ENCODE measurements at places on chromosomes 13 and 19. TPM values are rescaled to one million over a fixed set of nuclear protein-coding genes. Genes with fewer than 3 reads are reported as not detected.

Gene SELENOV
- not detected for total RNA-seq

Gene IFNL1
- total RNA-seq = not detected

Gene RTBDN
- total RNA-seq = not detected

Gene RXFP2
- total RNA-seq = not detected

Gene ZNF253
- total RNA-seq = 32.4 TPM

Gene ZNF729
- not detected for total RNA-seq

Gene CEACAM1
- 38.3 TPM for total RNA-seq

Gene KRI1
- total RNA-seq = 76.2 TPM

Gene COMP
- not detected for total RNA-seq

Gene FOXO1
- total RNA-seq = 36.7 TPM

Gene ZNF606
- total RNA-seq = 22.2 TPM

Gene CEACAM3
- not detected for total RNA-seq

GRCh38 chr13:101481421-101481820, 28.9 kb downstream of the ITGBL1 start:
- peaks cover 5% of the 10 kb centered on the region for H3K27me3 ChIP-seq
- no peak overlapping the region for H3K27ac ChIP-seq
- no peaks in the 10 kb centered on the region for H3K36me3 ChIP-seq
- no peak for DNase-seq
- no peaks in the 10 kb centered on the region for H3K4me1 ChIP-seq

GRCh38 chr13:58960888-58961287, 1202.8 kb downstream of the DIAPH3 start:
- H3K4me3 ChIP-seq = no peak overlapping the region
- H3K4me1 ChIP-seq = no peaks in the 10 kb centered on the region
- no peak overlapping the region for H3K27ac ChIP-seq
- H3K36me3 ChIP-seq = no peaks in the 10 kb centered on the region

DNA sequence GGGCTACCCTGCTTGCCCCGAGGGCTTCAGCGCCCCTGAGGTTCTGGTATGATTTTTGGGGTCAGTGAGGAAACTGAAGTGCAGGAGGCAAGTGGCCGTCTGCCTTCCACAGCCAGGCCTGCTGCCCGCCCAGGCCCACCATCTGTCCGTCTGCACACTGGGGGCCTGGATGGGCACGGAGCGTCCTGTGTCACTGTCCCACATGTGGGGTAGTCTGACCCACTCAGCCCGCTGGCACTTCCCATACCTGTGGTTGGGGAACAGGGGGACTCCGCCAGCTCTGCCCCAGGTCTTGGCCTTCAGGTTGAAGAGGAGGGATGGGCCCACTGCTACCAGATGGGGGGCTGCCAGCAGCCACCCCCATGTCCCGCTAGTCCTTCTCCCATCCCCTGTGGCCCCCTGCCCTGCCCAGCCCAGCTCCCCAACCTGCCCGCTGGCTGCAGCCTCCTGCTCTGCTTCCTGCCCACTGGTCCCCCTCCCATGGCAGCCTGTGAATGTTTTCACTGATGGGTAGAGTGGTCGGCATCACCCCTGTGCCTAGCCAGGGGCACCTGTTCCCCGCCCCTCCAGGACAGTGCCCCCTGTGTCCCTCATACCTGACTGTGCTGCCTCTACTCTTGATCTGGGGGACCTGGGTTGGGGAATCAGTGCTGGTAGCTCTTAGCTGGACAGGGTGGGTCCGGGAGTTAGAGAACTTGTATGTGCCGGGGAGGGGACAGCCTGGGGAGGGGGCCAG, 9.5 kb downstream of the PIAS4 start:
- no peaks in the 10 kb centered on the region for H3K27me3 ChIP-seq
- no peaks in the 10 kb centered on the region for H3K4me1 ChIP-seq
- DNase-seq = no peak
- H3K4me3 ChIP-seq = no peak overlapping the region

- no peak overlapping the region for H3K27ac ChIP-seq
- DNase-seq = no peak
- H3K4me1 ChIP-seq = peaks cover 5% of the 10 kb centered on the region
Observed at GRCh38 chr13:46490129-46490528, 62.8 kb upstream of the LRCH1 start.

DNA sequence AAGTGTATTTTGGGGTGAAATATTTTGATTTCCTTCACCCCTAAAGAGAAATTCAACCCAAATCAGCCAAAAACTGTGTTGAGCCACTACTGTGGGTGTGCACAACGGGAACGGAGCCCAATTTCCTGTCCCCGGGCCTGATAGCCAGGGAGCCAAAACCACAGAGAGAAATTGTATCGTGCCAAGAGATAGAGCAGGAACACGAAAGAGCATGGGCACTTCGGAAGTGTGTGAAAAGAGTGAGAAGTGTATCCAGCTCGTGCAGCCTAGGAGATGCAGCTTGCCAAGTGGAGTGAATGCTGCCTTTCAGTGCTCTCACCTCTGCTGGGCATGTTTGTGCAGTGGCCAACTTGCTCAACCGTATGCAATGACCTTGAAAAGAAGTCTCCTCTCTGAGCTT, 19.4 kb upstream of the PLEKHF1 start:
- peaks cover 16% of the 10 kb centered on the region for H3K4me1 ChIP-seq
- H3K36me3 ChIP-seq = peaks cover 2% of the 10 kb centered on the region
- no peak overlapping the region for H3K27ac ChIP-seq
- peak; percentile 25 for DNase-seq
- H3K27me3 ChIP-seq = peaks cover 11% of the 10 kb centered on the region
- peak overlapping the region; percentile 42 for H3K4me3 ChIP-seq

DNA sequence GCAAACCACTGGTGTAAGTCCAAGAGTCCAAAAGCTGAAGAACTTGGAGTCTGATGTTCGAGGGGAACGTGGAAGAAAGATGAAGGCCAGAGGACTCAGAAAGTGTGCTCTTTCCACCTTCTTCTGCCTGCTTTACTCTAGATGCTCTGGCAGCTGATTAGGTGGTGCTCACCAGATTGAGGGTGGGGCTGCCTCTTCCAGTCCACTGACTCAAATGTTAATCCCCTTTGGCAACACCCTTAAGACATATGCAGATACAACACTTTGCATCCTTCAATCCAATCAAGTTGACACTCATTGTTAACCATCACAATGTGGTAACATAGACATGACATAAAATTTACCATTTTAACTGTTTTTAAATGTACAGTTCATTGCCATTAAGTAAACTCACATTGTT, 249.5 kb downstream of the COG6 start:
- H3K4me3 ChIP-seq = no peak overlapping the region
- H3K27ac ChIP-seq = no peak overlapping the region
- H3K36me3 ChIP-seq = peaks cover 2% of the 10 kb centered on the region

DNA sequence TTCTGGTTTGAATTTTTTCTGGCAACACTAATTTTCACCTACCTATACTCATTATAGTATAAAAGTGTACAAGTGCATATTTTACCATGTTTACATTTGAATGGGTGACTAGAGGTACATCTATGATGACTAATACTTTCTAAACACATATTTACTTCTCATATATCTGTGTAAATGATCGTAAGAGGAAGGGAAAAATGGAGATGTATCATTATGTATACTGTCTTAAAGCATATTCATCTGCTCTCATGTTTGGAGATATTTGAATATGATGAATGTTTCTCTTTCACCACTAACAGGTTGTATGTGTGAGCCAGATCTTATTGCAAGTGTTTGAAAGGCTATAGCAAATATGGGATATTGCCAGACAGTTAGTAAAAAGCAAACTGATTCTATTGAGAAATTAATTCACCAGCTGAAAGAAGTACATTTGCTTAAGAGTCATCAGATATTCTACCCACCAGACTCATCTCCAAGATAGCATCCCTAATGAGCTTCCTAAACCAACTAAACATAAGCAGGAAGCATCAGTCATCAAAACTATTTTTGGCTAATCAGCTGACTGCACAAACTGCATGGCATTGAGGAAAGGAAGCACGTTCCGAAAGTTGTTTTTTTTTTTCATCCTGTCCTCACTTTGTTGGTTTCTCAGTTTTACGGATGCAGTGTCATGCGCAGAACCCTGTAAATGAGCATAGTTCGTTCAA, 738.2 kb downstream of the GPC5 start:
- no peak for DNase-seq
- H3K4me1 ChIP-seq = no peaks in the 10 kb centered on the region
- no peak overlapping the region for H3K4me3 ChIP-seq
- no peaks in the 10 kb centered on the region for H3K36me3 ChIP-seq
- H3K27ac ChIP-seq = no peak overlapping the region

GRCh38 chr19:43957891-43958290, 6.9 kb downstream of the ZNF221 start:
- H3K27me3 ChIP-seq = no peaks in the 10 kb centered on the region
- H3K27ac ChIP-seq = no peak overlapping the region
- no peaks in the 10 kb centered on the region for H3K4me1 ChIP-seq
- DNase-seq = no peak

GRCh38 chr13:98206946-98207345, 29.9 kb upstream of the RNF113B start:
- no peak overlapping the region for H3K27ac ChIP-seq
- H3K36me3 ChIP-seq = no peaks in the 10 kb centered on the region
- H3K27me3 ChIP-seq = peaks cover 7% of the 10 kb centered on the region
- no peaks in the 10 kb centered on the region for H3K4me1 ChIP-seq
- H3K4me3 ChIP-seq = no peak overlapping the region
- no peak for DNase-seq

GRCh38 chr13:77196052-77196618, 130.8 kb downstream of the MYCBP2 start:
- no peak for DNase-seq
- no peak overlapping the region for H3K4me3 ChIP-seq
- peaks cover 3% of the 10 kb centered on the region for H3K4me1 ChIP-seq
- peaks cover 27% of the 10 kb centered on the region for H3K36me3 ChIP-seq

GRCh38 chr13:106484537-106485193, 50.8 kb downstream of the EFNB2 start:
- no peak for DNase-seq
- H3K27me3 ChIP-seq = peaks cover 45% of the 10 kb centered on the region
- no peak overlapping the region for H3K4me3 ChIP-seq
- no peaks in the 10 kb centered on the region for H3K36me3 ChIP-seq
- H3K27ac ChIP-seq = no peak overlapping the region
- no peaks in the 10 kb centered on the region for H3K4me1 ChIP-seq

DNA sequence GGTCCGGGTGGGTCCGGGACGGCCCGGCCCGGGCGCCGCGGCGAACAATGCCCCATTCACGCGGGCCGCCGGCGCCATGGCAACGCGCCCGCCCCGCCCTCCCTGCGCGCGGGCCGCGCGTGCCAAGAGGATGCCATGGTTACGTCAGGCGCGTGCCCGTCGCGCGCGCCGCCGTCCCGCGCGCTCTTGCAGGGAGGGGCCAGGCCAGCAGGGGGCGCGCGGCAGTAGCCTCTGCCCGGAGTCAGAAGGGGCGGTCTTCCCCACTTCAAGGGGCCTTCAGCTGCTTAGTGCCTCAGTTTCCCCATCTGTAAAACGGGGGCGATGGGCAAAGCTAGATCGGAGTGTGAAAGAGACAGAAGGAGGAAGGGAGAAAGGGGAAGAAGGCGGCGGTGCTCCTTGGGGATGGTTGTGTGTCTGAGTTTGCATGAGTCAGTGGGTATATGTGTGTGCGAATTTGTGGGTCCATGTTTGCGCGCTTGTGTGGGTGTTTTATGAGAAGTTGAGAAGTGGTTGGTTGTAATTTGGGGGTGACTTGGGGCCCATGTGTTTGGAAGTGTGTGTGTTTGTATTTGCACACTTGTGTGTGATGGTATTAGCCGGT, 11.6 kb upstream of the NFIX start:
- H3K4me3 ChIP-seq = no peak overlapping the region
- peaks cover 2% of the 10 kb centered on the region for H3K4me1 ChIP-seq
- no peaks in the 10 kb centered on the region for H3K36me3 ChIP-seq
- H3K27me3 ChIP-seq = no peaks in the 10 kb centered on the region
- peak; percentile 93 for DNase-seq

- H3K36me3 ChIP-seq = peaks cover 6% of the 10 kb centered on the region
- H3K27me3 ChIP-seq = peaks cover 21% of the 10 kb centered on the region
- peaks cover 1% of the 10 kb centered on the region for H3K4me1 ChIP-seq
- no peak within 1 kb of the TSS for H3K4me3 ChIP-seq
- no peak for DNase-seq
Observed at GRCh38 chr19:2249010-2249866, at the start of gene AMH. TSS of gene AMH (plus strand) at chr19:2249323. CDS start at chr19:2249333, 10 bp downstream.

GRCh38 chr19:750640-751423, at the start of gene MISP:
TSS of gene MISP (plus strand) at chr19:751112. CDS start at chr19:756947, 5,835 bp downstream.
- H3K27ac ChIP-seq = no peak within 1 kb of the TSS
- no peaks in the 10 kb centered on the region for H3K36me3 ChIP-seq
- H3K4me1 ChIP-seq = no peaks in the 10 kb centered on the region
- no peak within 1 kb of the TSS for H3K4me3 ChIP-seq
- no peak for DNase-seq
- H3K27me3 ChIP-seq = no peaks in the 10 kb centered on the region

DNA sequence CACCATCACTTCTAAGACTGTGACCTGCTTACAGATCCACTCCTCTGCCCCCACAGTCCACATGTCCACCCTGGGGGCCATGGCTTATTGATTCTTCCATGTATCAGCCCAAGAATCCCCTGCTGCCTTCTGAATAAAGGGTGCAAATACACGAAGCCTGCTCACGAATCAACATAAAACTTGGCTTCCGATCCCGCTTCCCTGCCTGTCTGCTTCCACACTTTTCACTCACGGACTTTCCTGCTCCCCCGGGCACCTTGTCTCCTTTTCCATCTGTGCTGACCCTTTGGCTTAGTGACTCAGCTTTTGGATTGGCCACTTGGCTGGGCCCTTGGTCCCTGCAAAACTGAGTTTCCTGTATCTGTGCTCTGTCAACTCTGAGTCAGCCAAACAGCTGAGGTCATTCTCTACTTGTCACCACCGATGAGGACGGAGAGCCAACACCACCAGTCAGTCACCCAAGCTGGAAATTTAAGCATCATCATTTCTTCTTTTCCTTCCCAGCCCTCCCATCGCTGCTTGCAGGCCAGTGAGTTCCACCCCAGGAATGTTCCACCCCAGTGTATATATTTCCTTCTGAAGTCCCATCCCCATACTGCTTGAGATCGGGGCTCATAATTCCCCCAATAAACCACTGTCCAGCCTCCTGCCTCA, 11.4 kb upstream of the USP12 start:
- no peak overlapping the region for H3K4me3 ChIP-seq
- no peaks in the 10 kb centered on the region for H3K36me3 ChIP-seq
- no peak overlapping the region for H3K27ac ChIP-seq
- peaks cover 2% of the 10 kb centered on the region for H3K4me1 ChIP-seq
- DNase-seq = no peak
- peaks cover 5% of the 10 kb centered on the region for H3K27me3 ChIP-seq

Data from activated naive CD8-positive, alpha-beta T cell treated with anti-CD3 and anti-CD28 coated beads, Interleukin-2, amount 10 ng/mL, durations not matched to agents 7 days and 5 days (primary cell).